ENCODE measurements at places on chromosomes 6 and 20.

GRCh38 chr6:121310495-121310894 is 23.8 kb downstream of the TBC1D32 start:
- no peak for DNase-seq

- no peak for DNase-seq
These were observed 125.8 kb upstream of the SPTLC3 start for GRCh38 chr20:12882832-12883506.

DNA sequence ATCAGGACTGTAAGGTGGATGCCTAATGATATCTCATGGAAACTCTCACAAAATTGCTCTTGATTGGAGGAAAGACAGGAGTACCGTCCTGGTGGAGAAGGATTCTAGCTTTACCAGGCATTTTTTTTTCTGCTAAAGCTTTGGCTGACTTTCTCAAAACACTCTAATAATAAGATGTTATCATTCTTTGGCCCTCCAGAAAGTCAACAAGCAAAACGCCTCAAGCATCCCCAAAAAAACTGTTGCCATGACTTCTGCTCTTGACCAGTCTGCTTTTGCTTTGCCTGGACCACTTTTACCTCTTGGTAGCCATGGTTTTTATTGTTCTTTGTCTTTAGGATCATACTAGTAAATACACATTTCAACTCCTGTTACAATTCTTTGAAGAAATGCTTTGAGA is 55.5 kb upstream of the RUNX2 start:
- DNase-seq = no peak

GRCh38 chr20:15895126-15895525 is 678.1 kb downstream of the KIF16B start:
- no peak for DNase-seq

- DNase-seq = no peak
These were observed 159.9 kb downstream of the FNDC1 start for GRCh38 chr6:159329081-159329480.

DNA sequence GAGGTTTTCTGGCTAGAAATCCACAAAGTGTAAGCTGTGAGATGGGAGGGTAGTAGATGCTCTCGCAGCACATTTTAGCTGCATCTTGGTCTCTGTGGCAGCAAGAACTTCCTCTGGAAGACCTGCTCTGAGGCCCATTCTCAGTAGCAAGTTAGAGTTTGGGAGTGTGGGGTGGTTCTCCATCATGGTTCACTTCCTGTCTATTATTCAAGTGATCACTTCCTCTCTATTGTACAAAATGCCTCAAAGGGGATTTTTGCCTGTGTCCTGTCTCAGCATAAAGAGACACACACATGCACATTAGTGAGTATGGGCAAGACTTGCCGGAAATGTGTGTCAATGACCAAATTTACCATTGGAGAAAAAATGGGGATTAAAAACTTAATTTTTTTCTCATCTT is 42.5 kb downstream of the LYRM2 start:
- DNase-seq = no peak

GRCh38 chr20:49887251-49888211 is 27.8 kb downstream of the SPATA2 start:
- DNase-seq = no peak

GRCh38 chr6:137159912-137160311 is 13.5 kb downstream of the IL22RA2 start:
- no peak for DNase-seq

GRCh38 chr6:101614774-101615173 is 221.3 kb downstream of the GRIK2 start:
- peak; percentile 26 for DNase-seq

- no peak for DNase-seq
These were observed 45.1 kb downstream of the NOL4L start for GRCh38 chr20:32539817-32540675.

- no peak for DNase-seq
These were observed 5.9 kb downstream of the CNBD2 start for GRCh38 chr20:35974256-35974655.

GRCh38 chr6:45504947-45505346 is 127.2 kb upstream of the SUPT3H start:
- DNase-seq = peak; percentile 46

DNA sequence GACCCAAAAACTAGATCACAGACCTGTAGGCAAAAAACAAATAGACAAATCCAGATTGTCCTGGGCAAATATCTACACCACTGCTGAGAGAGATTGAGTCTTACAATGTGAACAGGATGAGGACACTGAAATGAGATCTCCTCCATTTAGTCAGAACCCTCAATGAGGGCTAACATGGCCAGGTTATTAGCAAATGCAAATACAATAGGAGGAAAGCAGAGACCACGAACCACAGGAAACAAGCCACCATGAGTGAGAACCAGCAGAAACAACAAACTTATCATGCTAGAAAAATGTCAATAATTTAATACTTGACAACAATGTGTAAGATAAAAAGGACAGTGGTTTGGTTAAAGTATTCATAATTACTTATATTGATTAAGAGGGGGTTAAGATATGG is 162.8 kb downstream of the SYNE1 start:
- no peak for DNase-seq

DNA sequence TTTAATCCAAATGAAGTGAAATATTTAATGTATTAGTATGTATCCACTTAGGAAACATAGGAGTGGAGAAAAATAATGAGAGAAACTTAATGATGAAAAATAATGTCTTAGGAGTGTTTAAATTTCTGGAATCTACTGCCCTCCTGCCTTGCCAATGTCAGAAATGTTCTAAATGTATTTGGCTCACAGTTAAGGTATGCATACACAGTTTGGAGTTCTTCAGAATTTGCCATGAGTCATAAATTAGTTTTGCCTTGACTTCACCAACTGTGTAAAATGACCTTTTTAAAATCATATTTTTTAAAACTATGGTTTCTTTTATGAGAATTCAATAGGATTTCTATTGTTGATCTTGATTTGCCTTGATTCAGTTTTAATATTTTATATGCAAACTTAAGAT is 191.7 kb upstream of the HSF2 start:
- DNase-seq = no peak

DNA sequence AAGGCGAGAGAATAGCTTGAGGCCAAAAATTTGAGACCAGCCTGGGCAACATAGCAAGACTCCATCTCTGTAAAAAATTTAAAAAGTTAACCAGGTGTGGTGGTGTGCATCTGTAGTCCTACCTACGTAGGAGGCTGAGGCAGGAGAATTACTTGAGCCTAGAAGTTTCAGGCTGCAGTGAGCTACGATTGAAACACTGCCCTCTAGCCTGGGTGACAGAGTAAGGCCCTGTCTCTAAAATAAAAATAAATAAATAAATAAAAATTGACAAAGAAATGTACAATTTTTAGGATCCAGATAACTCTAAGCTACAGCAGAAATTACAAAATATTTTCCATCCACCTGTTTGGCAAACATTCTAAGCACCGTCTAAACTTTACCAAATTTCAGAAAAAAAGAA is 941.0 kb upstream of the ADGRB3 start:
- DNase-seq = no peak

Measured in RWPE1 (cell line).